ENCODE measurements at places on chromosomes 6 and 20.

DNA sequence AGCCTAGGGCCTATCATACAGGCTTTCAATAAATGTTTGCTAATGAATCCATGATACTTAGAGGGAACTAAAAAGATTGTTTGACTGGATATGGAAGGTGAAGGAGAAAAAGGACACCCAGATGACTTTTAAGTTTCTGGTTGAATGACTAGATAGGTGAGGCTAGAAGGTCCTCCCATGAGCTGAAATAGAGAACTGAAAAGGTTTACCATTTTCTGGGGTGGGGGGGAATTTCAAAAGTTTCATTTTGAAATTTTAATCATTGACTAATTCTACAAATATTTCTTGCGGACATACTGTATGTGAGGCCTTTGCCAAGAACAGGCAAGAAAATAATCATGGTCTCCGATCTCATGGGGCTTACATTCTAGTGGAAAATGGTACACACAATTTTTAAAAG, 17.9 kb upstream of the ZBTB2 start:
- DNase-seq: no peak

DNA sequence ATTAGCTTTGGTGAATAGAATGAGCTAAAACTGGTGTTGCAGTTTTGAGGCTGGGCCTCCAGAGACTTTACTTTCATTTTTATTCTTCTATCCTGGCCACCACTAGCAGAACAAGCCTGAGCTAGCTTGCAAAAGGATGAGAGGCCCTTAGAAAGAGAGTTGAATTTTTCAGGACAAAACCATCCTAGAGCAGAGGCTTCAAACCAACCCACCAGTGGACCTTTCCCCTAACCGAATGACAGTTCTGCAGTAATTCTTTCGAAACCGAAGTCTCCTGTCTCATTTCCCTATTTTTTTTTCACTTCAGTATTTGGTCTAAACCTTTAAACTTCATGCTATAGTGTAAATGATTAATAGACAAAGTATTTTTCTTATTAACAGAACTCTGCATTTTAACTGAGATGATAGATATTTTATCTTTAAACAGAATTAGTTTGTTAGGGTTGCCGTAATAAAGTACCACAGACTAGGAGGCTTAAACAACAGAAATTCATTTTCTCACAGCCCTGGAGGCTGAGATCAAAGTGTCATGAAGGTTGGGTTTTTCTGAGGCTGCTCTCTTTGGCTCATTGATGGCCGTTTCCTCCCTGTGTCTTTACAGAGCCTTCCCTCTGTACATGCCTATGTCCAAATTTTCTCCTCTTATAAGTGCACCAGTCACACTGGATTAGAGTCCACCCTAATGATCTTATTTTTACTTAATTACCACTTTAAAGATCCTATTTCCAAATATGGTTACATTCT, 80.6 kb upstream of the PAK5 start:
- no peak for DNase-seq

DNA sequence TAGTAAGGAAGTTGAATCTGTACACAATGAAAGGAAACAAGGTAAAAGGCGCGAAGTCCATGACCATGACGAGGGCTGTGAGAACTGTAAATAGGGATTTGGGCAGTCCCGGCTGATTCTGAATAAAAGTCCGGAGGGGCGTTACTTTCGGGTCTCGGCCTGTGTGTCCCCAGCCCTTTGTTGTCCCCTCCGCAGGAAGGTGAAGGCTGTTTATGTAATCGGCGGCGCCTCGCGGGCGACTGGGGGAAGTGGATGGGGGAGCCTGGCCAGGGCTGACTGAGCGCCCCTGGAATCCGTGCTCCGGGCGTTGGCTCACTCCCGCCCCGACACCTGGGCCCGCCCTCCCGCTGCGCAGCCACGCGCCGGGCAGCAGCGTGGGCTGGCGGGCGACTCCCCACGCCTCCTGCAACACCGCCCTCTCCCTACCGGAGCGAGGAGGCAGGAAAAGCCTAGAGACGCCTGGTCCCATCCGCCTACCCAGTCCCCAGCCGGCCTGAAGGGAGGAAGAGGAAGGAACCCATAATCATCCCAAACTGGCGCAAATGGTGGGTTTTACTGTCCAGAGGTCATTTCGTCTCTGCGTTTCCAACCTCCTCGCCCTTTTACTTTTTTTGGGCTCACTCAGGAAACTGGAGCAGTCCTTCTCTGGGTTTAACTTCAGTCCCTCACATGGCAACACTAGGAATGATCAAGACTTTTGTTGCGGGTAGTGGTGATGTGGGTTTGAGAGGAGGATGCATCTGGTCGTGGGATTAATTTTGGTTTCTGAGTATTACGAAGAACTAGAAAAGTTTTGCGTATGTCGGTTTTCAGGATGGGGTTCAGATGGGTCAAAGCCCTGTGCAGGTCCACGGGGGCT, 12.1 kb downstream of the TRIM31 start:
- DNase-seq: peak; percentile 45

- DNase-seq: peak; percentile 16
Measured at GRCh38 chr6:122069932-122070331, 329.5 kb upstream of the HSF2 start.

DNA sequence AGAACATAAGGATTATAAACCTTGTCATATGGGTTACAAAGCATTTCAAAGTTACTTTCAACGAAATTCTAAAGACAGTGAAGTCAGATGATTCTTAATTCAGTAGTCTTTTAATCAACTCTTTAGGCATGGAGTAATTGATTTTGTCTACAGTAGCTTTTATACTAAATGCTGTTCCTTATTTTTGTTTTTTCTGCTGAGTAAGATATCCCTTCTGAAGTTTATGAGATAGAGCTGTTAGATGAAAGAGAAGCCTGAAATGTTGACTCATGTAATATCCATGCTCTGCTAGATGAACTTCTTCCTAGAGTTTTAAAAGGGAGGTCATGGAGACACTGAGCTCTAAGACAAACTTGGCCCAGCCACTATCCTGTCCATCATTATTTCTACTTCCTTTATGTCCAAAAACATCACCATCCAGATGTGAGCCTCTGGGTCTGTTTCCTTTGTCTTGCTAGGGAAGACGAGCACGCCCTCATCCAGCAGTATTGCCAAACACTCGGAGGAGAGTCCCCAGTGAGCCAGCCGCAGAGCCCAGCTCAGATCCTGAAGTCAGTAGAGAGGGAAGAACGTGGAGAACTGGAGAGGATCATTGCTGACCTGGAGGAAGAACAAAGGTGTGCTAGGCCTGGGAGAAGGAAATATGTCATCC, 550.3 kb downstream of the UTRN start:
- DNase-seq: no peak
